Type B pancreatic cell (in vitro differentiated cells): ENCODE measurements at places on chromosomes 5 and 9. TPM values are rescaled to one million over a fixed set of nuclear protein-coding genes. Genes with fewer than 3 reads are reported as not detected.

Gene CD74
- total RNA-seq = 24.9 and 37.2 TPM in 2 replicates

Gene ANKRD34B
- total RNA-seq = 0.07 and 0.19 TPM in 2 replicates

Gene BARHL1
- 0.14 TPM in 1 of 2 replicates, not detected in the other for total RNA-seq

Gene KIF4B
- total RNA-seq = 0.14 and 0.17 TPM in 2 replicates

DNA sequence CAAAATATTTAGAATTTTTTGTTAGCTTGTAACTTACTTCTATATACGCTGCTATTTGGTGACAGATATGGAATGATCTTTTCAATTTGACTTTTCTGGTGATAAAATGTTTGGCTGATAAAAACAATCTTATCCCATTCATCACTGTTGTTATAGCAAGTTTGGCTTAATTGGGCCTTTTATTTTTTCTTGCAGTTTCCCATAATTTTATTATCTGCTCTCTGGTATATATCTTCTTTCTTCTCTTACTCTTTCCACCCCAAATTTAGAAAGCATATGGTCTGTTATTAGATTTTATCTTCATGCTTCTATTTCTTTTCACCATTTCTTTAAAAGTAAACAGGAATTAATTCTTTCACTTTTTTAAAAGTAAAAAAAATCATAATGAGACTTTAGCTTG lies 474.4 kb downstream of the TLE1 start:
- DNase-seq = no peak

- no peak for DNase-seq
Observed at GRCh38 chr5:34655354-34655991, 655 bp upstream of the RAI14 start.

DNA sequence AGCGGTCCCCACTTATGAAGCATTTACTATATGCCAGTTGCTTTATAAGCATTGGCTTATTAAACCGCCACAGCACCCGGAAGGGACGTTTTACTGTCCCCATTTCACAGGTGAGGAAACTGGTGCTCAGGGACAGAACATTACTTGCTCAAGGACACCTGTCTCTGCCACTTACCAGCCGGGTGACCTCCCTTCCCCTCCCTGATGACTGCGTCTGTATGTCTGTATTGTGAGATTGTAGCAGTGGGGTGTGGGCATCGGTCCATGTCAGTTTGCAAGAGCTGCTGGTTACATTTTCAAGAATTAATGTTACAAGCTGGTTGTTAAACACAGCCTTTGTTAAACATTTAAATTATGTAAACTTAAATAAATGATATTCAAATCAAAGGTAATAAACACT lies 77.6 kb upstream of the LMX1B start:
- DNase-seq = no peak

DNA sequence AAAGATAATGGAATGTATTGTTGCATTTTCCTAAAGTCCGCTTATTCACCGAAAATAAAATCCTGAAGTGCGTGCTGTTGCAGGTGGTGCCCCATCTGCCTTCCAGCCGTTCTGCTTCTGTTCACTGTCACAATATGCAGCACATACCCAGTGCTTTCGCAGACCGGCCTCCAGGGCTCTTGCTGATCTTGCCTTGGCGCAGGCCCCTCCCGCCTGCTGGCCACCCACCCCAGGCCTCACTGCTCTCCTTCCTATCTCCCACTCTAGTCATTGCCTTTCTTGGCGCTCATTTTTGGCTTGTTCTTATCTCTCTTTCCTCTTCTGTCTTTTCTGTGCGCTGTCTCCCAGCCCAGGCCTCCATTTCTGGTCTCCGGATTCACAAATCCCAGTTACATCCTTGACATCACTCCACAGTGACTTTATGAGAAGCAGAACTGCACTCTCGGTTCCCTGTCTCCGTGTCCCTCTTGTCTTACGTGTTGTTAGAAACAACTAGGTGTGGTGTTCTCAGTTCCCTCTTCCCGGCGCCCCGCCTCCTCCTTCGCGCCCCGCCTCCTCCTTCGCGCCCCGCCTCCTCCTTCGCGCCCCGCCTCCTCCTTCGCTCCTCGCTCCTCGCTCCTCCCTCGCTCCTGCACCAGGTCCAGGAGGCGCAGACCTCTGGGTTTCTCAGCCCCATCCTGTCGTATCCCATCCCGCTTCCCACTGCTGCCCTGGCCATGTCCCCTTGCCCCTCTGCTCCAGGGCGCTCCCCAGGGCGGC lies 201.7 kb upstream of the OTULINL start:
- no peak for DNase-seq

- DNase-seq = no peak
Observed at GRCh38 chr5:42349163-42349562, 74.1 kb upstream of the GHR start.

DNA sequence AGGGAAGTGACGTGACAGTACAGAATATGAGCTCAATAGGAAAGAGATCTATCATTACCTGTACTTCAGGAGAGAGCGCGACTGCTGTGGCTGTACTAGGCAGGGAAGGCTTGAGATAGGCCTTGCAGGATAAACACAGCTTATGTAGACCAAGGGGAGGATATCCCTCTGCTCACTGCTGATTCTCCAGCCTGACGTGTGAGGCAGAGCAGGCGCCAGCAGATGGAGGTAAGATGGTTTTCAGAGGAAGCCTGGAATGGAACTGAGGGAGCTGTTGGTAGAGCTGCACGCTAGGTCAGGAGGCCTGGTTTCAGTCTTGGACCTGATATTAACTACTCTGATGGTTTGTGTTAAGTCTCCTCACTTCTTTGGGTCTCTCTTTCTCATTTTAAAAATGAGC lies 291.4 kb downstream of the YTHDC2 start:
- no peak for DNase-seq

DNA sequence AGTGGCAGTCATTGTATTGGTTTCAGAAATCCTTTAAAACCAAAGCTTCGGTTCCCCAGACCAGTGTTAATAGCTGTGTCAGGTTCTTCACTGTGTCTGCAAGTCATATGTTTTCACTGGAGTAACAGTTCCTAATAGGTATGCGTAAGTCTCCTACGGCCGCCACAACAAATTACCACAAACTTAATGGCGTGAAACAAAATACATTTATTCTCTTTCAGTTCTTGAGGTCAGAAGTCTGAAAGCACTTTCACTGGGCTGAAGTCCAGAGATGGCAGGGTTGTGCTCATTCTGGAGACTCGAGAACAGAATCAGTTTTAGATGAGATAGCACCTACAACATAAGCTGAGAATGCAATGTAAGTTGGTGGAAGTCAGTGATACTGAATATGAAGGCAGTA lies 556.2 kb downstream of the TLE4 start:
- DNase-seq = no peak

GRCh38 chr9:109779711-109780452 lies at the start of gene PALM2AKAP2:
PALM2AKAP2 (plus strand) TSS chr9:109780198; CDS start chr9:109780489, 291 bp downstream.
- peak; percentile 82 for DNase-seq

- no peak for DNase-seq
Observed at GRCh38 chr5:41447650-41448510, 62.5 kb downstream of the PLCXD3 start.

- no peak for DNase-seq
Observed at GRCh38 chr5:77300451-77300850, 90.0 kb downstream of the PDE8B start.
